ENCODE measurements at places on chromosomes 4 and X.

- no peak for DNase-seq
Measured at GRCh38 chr4:146472404-146472803, 49.3 kb downstream of the SLC10A7 start.

- no peak for DNase-seq
Measured at GRCh38 chrX:29042341-29042740, 455.1 kb downstream of the IL1RAPL1 start.

GRCh38 chr4:81470456-81471297 is 1.0 kb downstream of the RASGEF1B start:
- peak; percentile 7 for DNase-seq

DNA sequence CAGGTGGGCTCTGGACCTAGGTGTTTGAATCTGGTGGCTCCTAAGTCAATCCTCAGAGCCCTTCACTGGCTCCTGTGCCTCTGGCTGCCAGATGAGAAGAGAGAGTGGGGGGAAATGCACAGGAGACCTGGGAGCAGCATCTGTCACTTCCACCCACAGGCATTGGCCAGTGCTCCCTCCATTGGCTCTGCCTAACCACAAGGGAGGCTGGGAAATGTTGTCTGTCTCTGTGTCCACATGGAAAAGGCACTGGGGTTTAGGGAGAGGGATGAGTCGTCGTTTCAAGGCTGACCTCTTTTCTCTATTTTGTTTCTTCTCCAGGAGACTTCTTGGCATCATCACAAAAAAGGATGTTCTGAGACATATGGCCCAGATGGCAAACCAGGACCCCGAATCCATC is 76.4 kb downstream of the CLCN4 start:
- DNase-seq = no peak

DNA sequence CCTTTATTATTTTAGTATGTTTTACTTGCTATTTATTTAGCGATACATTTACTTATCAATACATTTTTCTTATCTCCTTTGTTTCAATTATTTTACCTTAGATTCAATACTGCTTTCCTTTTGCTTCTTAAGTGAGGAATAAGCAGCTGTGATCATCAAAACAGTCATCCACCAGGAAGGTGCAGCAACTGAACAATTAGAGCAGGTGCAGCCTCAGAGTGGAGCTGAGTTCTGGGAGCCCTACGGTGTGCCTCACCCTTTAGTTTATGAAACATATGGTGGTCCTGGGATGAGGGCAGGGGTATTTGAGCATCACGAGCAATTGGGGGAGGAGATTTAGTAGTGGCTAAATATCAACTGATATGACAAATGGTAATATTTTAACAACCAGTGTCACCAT is 111.0 kb downstream of the FRYL start:
- DNase-seq = no peak

GRCh38 chrX:17411205-17411604 is 36.2 kb downstream of the NHS start:
- DNase-seq = no peak

DNA sequence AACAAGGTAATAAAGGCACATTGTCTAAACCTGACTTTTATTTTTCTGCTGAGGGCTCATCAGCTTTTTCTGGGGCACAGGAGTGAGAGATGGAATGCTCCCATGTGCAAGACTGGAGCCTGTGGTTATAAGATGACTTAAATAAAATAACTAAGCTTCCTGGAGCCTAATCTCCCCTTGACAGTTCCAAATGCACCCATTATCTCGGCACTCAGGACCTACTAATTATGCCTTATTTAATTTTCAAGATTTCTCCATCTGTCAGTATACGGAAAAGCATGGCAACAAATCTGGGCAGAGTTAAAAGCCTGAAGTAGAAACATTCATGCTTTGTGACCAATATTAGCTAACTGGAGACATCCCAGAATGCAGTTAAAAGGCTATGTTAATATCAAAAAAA is 416.7 kb upstream of the TEX13C start:
- no peak for DNase-seq

DNA sequence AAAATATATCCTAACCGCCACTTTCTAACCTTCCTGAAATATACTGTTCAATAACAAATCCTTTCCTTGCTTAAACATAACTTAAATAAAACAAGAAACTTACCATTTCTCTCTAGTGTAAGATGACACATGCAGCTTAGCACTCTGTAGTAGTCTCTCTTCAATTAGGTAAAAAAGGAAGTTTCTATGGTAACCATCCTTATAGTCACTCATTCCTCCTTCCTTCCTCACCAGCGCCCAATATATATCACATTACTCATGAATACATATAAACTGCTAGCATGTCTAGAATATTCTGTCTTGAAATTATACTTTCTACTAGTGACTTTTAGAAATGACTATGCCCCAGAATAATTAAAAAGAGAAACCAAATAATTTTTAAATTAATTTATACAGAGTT is 112.2 kb downstream of the SNCA start:
- no peak for DNase-seq

- no peak for DNase-seq
Measured at GRCh38 chr4:99234331-99235010, 15.4 kb upstream of the ADH6 start.

- no peak for DNase-seq
Measured at GRCh38 chr4:20273793-20274192, 22.1 kb downstream of the SLIT2 start.

- no peak for DNase-seq
Measured at GRCh38 chr4:36332782-36333131, 51.3 kb downstream of the DTHD1 start.

- no peak for DNase-seq
Measured at GRCh38 chr4:43394976-43395375, 502.5 kb downstream of the GRXCR1 start.

- DNase-seq = no peak
Measured at GRCh38 chrX:8849945-8850344, 48.8 kb upstream of the FAM9A start.

DNA sequence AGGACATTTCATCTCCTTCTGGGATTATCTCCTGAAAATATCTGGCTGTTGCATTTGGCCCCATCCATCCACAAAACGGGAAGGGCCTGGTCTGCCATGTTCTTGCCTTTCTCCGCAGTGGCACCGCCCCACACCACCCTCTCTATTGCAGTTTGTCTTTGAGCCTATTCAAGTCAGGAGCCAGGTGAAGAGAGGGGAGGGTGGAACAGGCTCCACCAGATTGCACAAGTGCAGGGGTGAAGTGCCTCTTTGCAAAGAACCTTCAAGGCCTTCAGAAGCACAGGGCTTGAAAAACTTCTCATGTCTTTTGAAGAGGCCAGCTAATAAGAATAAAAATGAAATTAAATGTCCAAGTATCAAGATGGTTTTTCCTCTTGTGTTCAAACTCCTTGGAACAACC is 28.7 kb downstream of the RS1 start:
- no peak for DNase-seq

- no peak for DNase-seq
Measured at GRCh38 chr4:91089178-91089577, 962.0 kb downstream of the CCSER1 start.

- no peak for DNase-seq
Measured at GRCh38 chrX:48972220-48973164, 848 bp upstream of the KCND1 start.

DNA sequence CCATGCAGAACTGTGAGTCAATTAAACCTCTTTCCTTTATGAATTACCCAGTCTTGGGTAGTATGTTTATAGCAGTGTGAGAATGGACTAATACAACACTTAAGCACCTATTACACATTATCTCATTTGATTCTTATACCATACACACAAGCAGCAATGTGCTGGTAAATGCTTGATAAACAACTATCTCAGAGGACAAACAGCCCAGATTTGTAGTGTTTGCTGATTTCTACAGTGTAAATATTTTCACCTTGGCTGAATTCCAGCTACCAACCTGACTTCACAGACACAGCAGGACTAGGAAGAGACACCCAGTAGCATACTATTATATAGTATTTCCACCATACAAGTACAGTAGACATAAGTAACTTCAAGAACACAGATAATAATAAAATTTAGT is 406.5 kb upstream of the CNKSR2 start:
- DNase-seq = no peak

GRCh38 chr4:95061220-95061619 is 303.5 kb downstream of the BMPR1B start:
- DNase-seq = no peak
